Hypothalamus (tissue), 51 donors: ENCODE measurements at places on chromosomes 5 and 9.
A peak's percentile ranks its signal among the peaks of the same experiment; 100 is the strongest.

DNA sequence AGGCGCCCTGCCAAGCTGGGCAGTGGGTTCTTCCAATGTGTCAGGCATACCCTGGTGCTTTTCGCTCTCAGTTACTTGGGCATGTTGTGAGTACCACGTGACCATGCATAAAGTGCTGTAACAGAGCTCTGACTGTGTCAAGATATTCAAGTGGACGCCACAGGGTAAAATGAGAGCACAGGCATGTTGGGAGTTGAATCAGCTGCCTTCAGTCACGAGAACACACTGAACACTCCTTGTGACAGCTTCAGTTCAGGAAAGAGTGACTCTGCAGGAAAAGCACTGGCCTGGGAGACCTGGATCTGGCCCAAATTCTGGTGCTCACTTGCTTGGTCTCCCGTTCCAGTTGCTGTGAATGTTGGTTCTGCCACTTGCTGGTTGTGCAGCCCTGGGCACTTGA is 5.1 kb downstream of the MLANA start:
- DNase-seq, result no peak

GRCh38 chr5:147818290-147818689 is 13.2 kb downstream of the SPINK1 start:
- no peak for DNase-seq

- DNase-seq, result no peak
Observed at GRCh38 chr5:168334695-168335094, 43.2 kb downstream of the WWC1 start.

- DNase-seq, result no peak
Observed at GRCh38 chr5:135010502-135011354, 23.3 kb downstream of the PITX1 start.

DNA sequence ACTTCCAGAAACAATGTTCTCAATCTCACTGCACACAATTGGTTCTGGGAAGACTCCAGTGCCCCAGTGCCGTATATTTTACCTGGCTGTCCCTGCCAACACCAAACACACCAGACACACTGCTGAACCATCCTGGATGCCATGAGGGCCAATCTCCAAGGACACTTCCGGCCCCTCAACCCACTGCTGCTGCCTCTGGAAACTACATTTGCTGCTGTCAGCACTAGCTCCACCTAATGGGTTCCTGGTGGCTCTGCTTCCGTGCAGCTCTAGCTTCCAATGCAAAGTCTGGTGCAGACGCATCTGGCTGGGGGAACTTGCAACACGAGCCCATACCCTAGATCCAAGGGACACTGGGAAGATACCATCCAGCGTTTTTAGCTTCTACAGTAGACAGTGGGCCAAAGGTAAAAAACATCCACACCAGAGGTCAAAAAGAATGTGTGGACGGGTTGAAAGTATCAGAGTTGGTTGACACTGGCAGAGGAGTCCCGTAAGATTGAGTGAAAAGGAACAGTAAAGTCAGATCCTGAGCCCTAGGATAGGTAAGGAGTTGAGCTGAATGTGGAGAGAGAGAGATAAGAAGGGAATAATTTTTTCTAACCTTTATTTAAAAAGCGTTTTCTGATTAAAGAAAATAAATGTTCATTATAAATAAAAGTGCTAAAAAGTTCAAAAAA is 99.7 kb upstream of the KIF2A start:
- no peak for DNase-seq

DNA sequence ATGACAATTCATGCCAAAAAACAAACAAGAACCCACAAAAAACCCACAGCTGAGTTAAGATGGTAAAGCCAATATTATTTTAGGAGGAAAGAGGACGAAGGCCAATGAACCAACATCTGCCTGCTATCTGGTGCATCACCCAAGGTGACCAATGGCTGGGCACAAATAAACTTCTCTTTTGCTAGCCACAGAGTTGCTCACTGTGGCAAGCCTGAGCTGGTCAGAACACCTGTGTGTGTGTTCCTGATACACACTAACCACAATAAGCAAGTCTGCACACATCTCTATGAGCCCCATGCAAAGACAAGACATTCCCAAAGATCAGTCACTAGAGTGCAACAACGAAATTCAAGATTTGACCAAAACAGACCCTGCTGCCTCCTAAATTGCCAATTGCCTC is 63.1 kb downstream of the RNF38 start:
- no peak for DNase-seq

DNA sequence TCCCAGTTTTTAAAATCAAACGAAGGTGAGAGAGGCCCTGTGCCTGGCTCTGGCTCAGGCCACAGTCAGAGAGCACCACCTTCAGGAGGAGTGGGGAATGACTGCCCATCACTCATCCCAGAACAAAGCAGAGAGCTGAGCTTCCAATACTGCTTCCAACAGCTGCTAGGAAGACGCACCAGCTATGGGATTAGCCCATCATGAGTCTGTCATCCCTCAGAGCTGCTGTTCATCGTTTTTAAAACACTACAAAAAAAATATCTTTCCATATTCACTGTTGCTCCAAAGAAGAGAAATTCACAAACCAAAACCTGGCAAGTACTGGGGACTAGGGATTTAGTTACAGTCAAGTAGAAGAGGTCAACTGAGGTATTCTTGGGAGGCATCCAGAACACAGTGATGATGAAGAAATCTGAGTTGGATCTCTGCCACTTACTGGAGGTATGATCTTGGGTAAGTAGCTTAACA is 102.4 kb downstream of the CDK5RAP2 start:
- DNase-seq, result peak; percentile 7

GRCh38 chr5:60535951-60536350 is 164.0 kb downstream of the DEPDC1B start:
- no peak for DNase-seq

- no peak for DNase-seq
Observed at GRCh38 chr9:10729213-10729612, 116.4 kb upstream of the PTPRD start.

DNA sequence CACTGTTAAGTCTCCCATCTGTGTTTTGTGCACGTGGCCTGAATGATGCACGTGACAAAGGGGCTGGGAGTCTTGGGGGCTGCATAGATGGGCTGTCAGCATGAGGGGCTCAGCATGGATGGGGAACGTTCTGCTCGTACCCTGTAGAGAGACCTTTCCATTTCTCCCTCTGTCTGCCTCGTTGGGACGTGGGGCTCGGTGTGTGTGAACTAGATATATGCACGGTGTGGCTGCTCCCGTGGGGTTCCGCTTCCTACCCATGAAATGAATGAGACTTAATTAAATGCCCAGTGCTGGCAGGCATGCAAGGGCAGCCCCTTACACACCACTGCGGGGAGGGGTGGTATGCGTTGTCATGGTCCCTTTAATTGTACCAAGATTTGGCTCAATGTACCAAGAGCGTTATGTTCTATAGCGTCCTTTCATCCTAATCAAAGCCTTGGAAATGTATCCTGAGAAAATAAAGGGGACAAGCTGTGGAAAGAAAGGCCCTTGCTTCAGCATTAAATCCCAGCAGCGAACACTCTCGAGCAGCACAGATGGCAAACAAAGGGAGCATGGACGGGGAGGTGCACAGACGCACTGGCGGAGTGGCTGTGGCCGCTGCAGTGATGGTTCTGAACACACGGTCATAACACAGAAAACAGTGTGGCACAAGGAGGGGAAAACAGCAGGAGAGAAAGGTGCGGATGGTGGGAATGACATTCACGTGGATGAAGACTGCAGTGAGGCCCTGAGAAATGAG is 66.8 kb downstream of the RASGEF1C start:
- DNase-seq, result no peak

- no peak for DNase-seq
Observed at GRCh38 chr5:17105744-17106418, 111.5 kb upstream of the BASP1 start.

GRCh38 chr9:133605856-133606707 is 3.1 kb downstream of the FAM163B start:
- no peak for DNase-seq

GRCh38 chr5:168327994-168328393 is 36.5 kb downstream of the WWC1 start:
- DNase-seq, result no peak

- peak; percentile 38 for DNase-seq
Observed at GRCh38 chr9:94030318-94031179, 53.7 kb upstream of the PTPDC1 start.

DNA sequence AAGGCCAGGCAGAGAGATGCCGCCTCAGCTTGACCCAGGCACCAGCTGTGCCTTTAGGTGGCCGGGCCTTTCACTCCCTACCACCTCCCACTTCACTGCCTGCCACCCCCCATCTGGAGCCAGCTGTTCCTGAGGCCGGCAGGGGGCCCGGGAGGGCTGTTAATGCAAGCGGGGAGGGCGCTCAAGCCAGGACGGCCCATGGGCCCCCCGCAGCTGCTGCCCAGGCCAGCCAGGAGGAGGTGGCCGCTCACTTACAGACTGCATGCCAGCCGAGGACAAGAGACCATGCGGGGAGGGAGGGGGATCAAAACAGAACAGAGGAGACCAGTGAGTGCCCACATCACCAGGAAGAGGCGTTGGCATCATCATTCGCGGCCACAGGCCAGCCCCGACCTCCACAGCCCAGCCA is 4.5 kb downstream of the ABCA2 start:
- no peak for DNase-seq

- no peak for DNase-seq
Observed at GRCh38 chr5:80116465-80116864, 81.3 kb downstream of the THBS4 start.

- DNase-seq, result no peak
Observed at GRCh38 chr9:8855046-8855445, 1055.5 kb upstream of the DMAC1 start.

DNA sequence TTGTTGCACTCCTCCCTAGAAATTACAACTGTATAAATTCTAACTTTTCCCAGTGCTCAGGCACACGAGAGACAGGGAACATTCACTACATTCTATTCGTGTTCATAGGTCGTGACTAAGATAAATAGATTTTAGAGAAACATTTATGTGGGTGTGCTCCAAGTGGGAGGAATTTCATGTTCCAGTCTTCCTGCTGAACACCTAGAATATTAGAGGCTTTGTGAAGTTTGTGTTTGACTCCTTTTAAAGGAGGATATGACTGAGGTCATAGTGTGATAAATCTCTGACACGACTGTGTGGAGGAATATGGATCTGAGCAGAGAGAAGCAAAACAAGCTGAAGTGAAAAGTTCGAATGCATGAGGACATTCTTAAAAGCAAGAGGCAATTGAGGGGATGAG is 355.3 kb downstream of the ZSWIM6 start:
- no peak for DNase-seq

DNA sequence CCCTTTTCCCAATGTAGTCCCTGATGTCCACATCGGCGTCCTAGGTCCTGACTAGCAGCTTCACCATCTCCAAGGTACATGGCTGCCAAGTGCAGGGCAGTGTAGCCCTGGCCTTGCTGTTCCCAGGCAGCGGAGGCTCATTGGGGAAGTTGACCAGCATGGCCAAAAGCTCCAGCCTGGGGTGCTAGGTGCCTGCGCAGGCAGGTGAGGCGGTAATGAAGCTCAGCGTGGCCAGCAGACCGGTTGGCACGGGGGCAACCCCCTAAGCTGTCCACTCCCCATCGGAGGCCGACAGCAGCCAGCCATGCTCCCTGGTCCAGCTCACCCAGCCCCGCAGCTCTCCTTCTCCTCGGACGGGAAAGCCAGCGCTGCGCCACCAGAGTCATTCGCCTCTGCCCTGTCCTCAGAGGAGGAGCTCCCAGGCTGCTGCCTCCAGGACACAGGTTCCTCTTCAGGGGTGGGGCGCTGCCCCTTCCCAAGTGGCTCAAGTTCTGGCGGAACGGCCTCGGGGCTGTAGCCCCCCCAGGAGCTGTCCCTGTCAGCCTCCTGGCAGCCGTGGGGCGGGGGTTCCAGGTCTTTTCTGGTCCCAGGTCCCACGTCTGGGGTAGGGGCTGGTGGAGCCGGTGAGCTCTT is 1218.2 kb downstream of the FOXD4L5 start:
- no peak for DNase-seq

GRCh38 chr5:152443935-152444334 is 38.9 kb upstream of the NMUR2 start:
- no peak for DNase-seq

GRCh38 chr5:159571501-159572244 is 241.4 kb upstream of the IL12B start:
- no peak for DNase-seq

GRCh38 chr5:171743436-171744076 is 42.1 kb upstream of the SMIM23 start:
- no peak for DNase-seq

DNA sequence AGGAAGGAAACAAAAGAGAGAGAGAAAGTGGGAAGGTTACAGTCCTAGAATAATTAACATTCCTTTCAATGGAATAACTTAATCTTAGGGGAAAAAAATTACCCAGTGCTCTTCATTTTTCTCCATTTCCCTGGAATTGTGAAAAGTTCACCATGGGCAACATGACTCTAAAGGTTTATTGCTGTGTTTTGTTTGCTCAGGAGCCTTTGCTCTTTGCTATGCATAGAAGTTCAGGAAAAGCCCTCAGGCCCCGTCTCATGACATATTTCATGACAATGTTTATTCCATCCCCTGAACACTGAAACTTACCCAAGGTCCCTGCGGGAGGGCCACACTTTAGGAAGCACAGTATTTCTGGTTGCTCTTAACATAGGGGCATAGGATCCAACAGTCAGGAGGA is 9.8 kb upstream of the CTSL start:
- no peak for DNase-seq

DNA sequence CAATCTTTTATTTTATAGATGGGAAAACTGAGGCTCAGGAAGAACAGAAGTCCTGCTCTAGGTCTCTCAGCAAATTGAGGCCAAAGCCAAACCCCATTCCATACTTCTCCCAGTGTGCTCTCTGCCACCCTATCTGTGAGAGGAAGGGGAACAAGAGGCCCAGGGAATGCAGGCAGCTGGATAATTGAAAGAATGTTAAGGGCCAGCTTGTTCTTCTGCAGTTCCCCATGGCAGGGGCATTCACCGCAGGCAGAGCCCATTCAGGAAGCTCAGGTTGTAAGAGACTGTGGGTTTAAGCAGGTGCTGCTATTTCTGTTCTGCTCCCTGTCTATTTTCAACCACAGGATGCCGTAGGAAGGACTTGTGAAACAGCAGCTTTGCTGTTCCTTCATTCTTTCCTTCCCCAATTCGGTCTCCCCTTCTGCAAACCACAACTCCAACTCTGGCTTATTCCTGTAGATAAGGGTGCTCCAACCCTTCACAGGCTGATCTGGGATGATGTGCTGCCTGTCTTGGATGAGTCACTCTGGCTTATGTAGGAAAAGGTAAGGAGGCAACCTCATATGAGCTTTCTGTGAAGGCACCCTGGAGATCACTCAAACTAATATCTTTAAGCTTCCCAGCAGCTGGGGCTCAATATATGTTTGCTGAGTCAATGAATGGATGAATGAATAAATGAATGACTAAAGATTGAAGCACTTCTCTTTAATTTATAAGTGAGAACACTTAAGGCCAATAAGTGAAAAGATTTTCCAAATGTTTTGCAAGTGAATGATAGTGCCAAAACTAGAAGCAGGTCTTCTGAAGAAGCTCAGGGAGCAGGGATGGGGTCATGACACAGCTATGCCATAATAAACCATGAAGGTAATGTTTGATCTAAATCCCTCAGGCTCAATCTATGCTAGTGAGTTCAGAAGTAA is 377.6 kb downstream of the BRINP1 start:
- DNase-seq, result no peak
